ENCODE measurements at places on chromosomes 5 and 9.

DNA sequence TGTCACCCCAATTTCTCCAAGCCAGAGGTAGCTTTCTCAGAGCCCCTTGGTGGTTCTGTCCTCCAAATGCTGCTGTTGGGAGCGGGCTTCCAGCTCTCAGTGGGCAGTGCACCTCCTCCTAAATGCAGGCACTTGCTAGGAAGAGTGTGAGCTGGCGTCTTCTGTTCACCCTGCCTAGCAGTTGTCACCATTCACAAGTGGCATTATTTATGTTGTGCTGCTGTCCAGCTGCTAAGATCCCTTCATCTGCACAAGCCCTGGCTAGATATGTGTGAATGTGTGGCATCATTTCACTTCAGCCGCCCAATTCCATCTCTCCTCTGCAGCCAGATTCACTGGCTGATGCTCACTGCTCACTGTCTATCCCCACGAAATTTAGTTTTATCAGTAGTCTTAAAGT is 43.7 kb downstream of the SLC36A1 start:
- no peak for DNase-seq

DNA sequence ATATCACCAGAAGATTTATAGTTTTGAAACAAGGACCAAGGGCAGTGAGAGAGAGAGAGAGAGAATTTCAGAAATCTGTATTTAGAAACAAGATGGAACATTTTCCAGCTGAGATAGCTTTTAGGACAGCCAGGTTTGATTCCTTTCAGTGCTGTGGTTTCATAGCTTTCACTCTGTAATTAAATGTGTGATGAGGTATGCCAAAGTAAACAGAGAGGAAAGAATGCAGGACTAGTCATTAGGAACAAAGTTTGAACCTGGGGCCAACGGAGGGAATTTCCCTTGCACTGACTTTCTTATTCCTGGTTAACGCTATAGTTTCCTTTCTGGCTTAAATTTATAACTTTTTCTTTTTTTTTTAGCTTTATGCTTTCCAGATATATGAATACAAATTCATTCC is 10.0 kb upstream of the CCL28 start:
- DNase-seq, result no peak

DNA sequence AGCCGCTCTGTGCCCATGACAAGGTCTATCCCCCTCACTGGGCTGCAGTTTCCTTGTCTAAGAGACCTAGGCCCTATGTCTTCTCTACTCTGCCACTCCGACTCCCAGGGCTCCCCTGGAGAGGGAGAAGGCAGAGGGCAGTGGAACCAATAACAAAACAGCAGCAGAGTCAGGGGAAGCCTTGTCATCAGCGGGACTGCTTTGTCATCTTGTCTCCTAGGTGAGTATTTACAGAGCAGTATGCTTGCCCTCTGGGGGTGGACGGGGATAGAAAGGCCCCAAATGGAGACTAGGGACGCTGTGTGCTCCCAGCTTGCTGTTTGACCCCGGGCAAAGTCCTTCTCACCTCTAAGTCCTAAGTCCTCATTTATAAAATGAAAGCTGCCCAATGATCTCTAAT is 318.5 kb downstream of the CDK5RAP2 start:
- no peak for DNase-seq

DNA sequence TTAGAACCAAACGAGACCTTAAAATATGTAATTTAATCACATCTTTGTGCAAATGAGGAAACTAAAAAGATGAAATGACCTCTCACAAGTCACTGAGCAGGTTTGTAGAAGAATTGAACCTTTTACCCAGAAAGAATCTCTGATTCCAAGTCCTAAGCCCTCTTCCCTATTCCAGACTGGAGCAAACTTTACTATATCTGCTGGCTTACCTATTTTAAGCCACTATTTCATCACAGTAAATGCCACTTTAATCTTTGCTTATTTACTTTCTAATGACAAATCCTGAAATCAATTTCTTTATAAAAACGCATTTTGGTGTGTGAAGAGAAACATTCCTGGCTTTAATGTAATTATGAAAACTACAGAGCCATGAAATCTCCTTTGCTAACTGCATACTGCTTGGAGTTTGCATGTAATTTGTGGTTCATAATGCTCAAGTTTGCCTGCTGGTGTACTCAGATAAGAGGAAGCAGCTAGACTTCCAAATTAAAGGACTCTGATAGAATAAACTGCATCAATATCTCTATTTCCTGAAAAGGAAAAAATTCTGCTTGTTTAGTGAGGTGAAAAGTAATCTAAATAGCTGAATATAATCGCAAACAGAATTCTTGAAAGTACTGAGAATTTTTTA is 121.2 kb downstream of the RAB3C start:
- DNase-seq, result no peak

DNA sequence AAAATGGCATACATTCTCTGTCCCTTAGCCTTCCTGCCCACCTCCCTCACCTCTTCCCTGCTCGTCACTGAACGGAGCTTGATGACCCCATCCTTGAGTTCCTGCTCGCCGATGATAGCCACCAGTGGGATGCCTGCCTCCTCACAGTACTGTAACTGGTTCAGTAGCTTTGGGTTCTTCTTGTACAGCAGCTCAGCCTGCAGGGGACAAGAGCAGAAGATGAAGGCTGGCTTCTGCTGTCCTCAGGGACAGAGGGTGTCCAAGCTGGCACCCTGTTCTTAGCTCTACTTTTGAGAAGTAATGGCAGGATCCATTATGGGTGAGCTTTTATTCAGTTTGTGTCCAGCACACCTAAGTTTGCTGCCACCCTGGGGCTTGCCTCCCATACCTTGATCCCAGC is 1.3 kb upstream of the DND1 start:
- DNase-seq, result no peak

Data from CD4-positive, alpha-beta T cell treated with Interleukin-4 for 4 hours (primary cell).